ENCODE measurements at places on chromosomes 7 and 10.

- no peak for DNase-seq
These were observed 93.4 kb upstream of the TCERG1L start for GRCh38 chr10:131404886-131405285.

DNA sequence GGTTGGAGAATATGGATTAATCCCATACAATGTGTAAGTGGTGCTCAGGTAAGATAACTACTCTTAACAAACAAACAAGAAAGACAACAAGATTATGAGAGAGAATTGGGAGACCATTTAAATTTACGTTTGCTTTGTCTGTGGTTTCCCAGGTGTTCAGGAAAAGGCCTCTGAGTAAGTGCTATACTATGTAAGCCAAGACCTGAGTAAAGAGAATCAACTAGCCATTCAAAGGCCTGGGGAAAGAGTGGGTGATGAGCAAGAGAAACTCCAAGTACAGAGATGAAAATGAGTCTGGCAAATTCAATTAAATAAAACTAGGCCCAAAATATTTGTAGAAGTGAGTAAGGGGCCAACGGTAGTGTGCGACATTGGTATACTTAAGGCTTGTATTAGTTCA, 9.9 kb downstream of the CSTF2T start:
- no peak for DNase-seq

DNA sequence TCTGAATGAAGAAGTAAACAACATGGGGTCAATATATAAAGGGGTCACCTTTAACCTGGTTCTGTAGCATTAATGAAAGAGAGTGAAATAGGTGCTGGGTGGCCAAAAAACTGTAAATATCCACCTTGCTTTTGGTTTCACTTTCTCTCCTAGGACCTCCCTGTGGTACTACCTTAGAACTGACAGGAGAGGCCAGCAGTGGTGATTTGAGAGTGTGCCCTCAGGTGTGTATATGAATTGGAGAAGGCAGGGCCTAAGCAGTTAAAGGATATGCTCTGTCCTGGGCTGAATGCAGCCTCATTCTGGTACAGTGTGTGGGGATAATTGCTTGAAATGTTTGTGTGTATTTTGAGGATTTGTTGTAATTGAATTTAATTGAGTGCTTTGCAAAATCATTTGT, 62.0 kb downstream of the BBS9 start:
- DNase-seq, result no peak

- DNase-seq, result peak; percentile 87
These were observed 95.7 kb upstream of the PALS2 start for GRCh38 chr7:24477398-24478136.

DNA sequence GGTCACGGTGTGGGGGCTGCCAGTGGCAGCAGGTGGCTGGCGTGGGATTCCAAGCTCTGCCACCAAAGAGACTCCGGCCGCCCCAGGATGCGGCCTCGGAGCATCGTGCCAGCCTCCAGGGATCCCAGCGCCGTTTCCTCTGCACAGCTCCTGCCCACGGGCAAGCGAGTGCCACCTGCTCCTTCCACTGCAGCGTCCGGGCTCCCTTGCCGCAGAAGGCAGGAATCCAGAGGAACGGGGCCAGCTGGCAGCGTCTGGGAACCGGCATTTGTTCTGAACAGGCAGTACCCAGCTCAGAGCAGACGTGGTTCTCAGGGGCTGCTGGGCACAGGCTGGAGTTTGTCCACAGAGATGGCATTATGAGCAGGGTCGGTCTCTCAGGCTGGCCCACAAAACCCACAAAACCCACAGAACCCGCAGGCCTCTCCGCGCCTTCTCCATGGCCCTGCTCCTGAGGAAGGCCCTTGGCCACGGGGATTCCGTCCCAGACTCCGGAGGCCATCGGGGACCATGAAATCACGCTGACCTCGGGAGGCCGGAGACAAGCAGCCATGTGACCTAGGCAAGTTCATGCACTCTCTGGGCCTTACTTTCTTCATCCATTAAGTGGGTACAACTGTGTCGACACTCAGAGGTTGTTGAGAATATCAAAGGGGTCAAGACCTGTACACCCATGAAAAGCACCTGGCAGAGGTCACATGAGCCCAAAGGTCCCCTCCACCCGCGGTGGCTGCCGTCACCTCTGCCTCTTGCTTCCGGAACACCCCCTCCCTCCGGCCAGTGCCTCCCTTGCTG, 72.1 kb upstream of the TNRC18 start:
- DNase-seq, result peak; percentile 98

- DNase-seq, result no peak
These were observed 10.5 kb upstream of the LAMB4 start for GRCh38 chr7:108140671-108141070.

DNA sequence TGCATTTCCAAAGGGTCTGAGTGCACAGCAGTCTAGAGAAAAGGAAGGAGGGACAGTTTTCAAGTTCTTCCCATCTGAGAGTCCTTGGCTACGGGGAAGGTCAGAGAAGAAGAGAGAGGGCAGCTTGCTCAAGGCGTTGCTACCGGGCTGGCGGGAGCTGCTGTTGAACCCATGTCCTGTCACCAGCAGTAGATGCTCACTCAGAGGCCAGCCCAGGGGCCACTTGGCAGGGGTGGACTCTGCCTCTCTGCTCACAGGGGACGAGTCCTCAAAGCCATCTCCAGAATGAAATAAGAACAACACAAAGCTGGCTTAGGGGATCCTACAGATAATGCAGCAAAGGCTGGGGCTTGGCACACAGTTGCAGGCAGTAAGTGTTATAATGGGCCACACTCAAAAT, 231.5 kb downstream of the TNS3 start:
- no peak for DNase-seq

- DNase-seq, result no peak
These were observed 39.7 kb upstream of the NFE2L3 start for GRCh38 chr7:26112203-26112740.

DNA sequence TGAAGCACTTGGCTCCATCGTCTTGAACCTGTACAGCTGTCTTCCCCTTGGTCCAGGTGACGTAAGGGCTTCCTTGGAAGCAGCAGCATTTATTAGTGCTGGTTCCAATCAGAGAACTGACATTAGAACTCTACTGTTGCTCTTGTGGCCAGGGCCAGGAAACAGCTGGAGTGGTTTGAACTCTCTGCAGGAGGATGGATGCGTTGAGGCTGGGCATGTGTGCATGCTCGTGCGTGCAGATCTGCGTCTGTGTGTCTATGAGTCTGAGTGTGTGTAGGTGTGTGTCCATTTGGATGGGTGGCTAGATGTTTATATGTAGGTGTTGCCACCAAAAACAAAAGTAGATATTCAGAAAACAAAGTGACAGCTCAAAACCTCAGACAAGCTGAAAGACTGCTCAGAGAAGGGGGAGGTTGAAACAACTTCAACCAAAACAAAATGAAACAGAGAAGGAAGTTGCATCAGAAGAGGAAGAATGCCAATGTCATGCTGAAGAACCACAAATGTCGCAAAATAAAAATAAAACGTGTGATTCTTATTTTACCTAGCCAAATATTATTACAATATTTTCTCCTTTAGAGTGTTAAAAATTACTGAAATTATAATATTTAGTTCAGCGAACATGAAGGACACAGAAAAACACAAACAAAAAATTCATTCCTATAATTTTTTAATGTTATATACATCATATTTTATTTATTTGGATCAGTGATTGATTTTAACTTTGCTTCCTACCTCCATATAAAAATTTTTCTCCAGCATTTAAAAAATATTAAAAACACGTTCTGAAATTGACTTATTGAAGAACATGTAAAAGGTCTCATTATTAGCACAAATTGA, 96.1 kb upstream of the MKLN1 start:
- DNase-seq, result peak; percentile 33

- no peak for DNase-seq
These were observed 431.3 kb upstream of the ETV1 start for GRCh38 chr7:14420768-14421167.

- DNase-seq, result no peak
These were observed 45.4 kb upstream of the KMT2E start for GRCh38 chr7:104968648-104969047.

- no peak for DNase-seq
These were observed 82.0 kb upstream of the GTF2IRD1 start for GRCh38 chr7:74371381-74372341.

DNA sequence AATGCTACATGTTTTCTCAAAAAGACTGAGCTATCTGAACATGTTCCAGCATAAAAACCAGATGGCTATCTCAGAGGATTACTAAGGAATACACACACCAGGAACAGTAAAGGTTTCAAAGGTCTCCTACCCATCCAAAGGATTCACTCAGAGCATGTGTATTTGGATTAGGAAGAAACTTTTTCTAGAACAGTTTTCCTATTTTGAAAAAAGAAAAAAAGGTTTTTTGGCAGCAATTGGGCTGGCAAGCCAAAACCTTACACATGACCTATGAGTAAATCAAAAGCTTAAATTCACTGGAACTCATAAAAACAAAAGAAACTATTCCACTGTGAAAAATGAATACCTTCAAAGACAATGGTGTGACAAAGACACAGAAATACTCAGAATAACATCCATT, 9.6 kb downstream of the TPK1 start:
- DNase-seq, result peak; percentile 31

DNA sequence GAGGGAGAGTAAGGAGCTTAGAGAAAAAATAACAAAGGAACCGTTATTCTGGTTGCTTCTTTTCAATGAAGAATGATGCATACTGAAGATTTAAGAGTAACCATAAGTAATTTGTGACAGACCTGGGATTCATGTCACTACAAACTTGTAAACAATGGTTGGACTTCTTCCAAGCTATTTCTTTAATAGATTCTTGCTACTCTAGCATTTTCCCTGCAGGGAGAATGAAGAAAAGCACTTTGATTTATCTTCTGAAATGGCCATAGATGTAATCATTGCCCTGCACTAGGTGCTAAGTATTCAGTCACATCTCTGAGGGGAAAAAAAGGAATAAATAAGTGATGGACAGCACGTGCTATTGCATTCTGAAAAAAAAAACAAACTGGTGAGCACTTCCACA, 606.6 kb upstream of the LRRN3 start:
- no peak for DNase-seq

DNA sequence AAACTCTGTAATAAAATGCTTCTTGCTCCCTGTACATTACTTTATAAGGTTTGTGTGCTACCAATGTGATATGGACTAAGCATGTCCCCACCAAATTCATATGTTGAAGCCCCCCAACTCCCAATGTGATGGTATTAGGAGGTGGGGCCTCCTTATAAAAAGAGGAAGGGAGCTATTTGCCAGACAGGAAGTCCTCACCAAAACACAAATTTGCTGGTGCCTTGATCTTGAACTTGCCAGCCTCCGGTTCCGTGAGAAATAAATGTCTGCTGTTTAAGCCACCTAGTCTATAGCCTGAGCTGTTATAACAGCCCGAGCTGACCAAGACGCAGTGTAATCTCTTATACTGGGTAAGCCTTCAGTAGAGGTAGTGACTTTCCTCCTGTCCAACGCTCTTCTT, 114.5 kb downstream of the INHBA start:
- DNase-seq, result no peak

DNA sequence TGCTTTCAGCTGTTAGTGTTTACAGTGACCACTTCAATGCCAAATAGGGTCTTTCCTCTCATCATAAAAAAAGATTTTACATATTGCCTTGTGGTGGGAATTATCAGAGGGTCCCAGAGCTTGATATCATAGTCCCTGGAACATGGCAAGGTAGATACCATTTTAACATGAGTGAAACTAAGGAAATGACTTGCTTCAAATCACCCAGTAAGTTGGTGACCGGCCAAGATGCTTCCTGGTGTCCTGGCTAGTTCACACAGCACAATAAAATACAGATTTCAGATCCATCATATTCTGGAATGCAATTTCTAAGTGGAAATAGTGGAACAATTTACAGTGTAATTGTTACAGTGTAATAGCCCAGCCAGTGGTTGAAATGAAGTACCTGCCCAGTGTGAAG, 36.6 kb downstream of the CNNM1 start:
- no peak for DNase-seq

- peak; percentile 82 for DNase-seq
These were observed 36.3 kb downstream of the TRIL start for GRCh38 chr7:28921822-28922221.

DNA sequence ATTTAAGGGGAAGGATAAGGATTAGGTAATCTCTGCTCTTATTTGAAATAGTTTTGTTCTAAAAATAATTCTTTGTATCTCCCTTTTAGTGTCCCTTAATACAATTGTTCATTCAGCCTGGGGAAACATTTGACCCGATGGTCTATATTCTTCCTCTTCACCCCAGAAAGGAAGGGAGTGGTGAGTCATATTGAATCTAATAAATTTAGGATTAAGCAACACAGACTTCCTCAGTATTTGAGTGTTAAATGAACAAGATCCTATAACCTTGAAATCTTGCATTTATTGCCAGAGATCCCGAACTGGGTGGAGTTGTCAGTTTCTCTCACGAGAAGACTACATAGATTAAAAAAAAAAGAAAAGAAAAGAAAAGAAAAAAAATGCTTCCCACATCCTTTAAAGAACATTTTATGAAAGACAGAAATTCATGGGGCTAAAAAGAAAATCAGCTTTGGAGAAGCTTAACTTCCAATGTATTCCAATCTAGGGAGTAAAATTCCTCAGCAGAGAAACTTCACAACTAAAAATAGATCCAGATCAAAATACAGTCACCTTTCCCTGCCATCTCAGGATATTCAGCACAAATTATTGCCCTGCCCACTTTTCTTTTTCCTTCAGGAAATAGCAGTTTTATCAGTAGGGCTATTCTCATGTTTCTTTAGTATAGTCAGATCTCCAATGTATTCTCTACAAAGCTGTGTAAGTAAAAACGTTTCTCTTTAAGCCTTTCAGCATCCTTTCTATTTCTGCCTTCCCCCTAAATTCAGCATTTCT, 82.2 kb downstream of the SEMA3D start:
- no peak for DNase-seq

DNA sequence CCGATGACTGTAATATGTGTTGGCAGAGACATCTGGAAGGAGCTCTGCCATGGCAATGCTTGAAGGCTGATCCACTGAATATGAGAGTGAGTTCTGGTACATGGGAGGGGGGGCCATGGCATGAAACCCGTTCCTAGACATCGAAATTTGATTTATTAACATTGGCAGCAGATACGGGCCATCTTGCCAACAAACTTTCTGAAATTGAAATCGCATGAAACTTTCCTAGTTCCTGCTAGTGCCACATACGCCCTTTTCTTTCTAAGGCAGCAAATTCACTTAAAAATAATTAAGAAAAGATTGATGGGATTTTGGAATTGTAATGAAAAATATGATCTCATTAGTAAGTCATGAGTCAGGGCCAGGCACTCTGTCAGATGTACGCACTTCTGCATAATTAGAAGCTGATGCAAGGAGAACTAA, 91.8 kb upstream of the KMT2C start:
- no peak for DNase-seq

DNA sequence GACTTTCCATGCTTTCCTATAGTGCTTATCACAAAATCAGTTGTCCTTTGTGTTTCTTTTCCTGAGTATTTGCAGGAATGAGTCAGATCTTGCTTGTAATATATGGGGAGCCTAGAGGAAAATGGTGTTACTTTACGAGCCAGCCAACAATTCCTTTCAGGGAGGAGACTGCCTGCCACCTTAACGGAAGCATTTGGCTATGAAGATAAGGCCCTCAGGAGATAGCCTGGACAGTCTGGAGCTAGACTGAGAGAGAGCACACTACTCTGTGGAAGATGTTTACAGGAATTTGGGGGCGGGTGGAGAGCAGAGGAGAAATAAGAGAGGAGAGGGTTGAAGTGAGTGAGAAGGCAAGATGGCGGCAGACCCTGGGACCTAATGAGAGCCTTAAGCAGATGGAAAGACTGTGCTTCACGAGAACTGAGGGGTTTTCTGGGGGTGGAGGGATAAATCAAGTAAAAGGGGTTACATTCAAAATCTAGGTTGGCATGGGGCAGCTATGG, 126.3 kb downstream of the SNX10 start:
- DNase-seq, result no peak

GRCh38 chr10:69180525-69181204, 631 bp downstream of the SUPV3L1 start:
- peak; percentile 11 for DNase-seq
